ENCODE measurements at places on chromosomes 2 and 18.

DNA sequence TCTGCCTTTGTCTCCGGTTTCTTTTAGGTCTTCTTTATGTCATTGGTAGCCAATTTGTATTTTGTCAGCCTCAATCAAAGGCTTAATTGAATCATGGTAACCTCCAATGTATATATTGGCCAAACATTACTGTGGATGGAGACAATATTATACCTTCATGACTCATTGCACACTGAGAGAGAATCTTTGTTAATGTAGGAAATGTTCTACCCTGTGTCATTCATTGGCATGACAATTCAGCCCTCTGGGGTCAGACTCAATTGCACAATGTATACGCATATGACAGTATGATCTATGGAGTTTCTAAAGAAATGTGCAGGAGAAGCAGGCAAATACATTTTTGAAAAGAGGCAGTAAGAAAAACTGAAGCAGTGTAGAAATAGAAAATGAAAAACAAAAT lies 162.6 kb downstream of the PDE11A start:
- DNase-seq: no peak

GRCh38 chr2:159010963-159011362 lies 42.5 kb downstream of the TANC1 start:
- no peak for DNase-seq

DNA sequence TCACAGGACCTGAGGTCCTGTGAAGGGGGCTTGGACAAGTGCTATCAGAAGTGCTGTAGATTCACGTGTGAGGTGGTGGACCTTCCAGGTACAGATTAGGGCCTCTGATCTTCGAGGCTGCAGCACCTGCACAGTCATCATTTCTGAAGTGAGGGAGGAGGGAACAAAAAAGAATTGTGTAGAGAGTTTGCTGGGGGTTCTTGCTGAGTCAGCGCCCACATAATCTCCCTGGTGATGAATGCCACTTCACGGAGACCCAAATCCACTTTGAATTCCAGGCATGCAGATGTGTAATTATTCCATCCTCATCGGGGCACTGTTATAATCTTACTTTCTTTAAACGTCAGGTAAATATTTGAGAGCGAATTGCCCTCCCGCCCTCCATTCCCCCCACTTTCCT lies 128.5 kb upstream of the CAPN13 start:
- no peak for DNase-seq

DNA sequence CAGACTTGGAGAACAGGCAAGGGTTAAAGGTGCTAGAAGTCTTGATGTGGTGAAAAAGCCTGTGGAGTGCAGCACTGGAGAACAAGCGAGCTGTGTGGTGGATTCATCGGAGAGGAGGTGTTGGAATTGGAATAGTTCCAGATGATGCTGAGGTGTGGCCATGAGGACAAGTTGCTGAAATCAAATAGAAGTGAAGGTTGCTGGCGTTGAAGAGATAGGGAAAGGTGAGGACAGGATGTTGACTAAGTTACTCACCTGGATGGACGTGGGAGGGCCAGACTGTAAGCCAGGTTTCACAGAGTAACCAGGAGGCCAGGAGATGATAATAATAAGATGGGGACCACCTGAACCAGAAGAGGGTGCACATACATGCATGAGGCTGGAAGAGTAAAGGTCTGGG lies 173.4 kb downstream of the DIS3L2 start:
- DNase-seq: no peak

- DNase-seq: no peak
Observed at GRCh38 chr2:241461693-241462677, 46.4 kb downstream of the STK25 start.

DNA sequence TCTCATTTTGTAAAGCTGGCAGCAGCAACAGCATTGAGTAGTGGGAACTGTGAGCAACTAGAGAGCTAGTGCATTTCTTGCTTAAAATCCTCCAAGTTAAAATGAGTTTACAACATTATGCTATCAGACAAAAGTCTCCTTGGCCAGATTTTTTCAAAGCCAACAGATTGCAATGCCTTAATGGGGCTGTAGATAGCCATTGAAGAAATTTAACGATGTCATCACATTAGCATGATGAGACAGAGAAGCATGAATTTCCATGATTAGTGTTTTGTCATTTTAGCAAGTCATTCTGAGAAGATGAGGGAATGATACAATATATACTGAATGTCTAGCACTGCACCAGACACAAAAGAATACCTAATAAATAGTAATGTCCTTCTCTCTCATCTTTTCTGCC lies 307.5 kb upstream of the REG3G start:
- DNase-seq: no peak

GRCh38 chr2:238131761-238132462 lies 6.6 kb upstream of the KLHL30 start:
- no peak for DNase-seq

GRCh38 chr2:209387389-209387788 lies 36.5 kb upstream of the MAP2 start:
- DNase-seq: no peak

GRCh38 chr2:241730671-241731293 lies 3.6 kb upstream of the D2HGDH start:
- no peak for DNase-seq

- no peak for DNase-seq
Observed at GRCh38 chr2:96952016-96952750, 34.2 kb downstream of the FAM178B start.

- DNase-seq: no peak
Observed at GRCh38 chr2:85503168-85503850, 35.7 kb upstream of the MAT2A start.

DNA sequence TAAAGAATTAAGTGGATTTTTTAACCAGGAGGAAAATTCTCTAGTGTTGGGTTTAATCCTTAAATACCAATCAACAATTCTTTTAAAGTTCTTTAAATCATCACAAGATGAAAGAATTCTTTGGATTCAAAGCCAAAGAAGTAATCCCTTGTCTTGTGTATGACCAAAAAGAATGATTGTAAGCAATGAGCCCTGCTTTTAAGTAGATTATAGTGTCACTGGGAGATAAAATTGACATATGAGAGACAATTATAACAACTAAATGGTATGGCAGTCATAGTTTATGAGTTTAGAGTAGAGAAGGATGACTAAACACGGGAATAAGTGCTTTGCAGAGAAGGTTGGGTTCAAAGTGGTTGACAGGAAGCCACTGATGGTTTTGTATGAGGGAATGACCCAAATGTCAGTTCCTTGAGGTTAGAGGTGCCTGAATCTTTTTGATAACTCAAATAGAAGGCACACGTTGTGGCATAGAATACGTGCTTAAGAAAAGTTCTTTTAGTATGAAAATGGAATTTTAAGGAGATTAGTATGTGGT lies 199.6 kb upstream of the TCF4 start:
- no peak for DNase-seq

DNA sequence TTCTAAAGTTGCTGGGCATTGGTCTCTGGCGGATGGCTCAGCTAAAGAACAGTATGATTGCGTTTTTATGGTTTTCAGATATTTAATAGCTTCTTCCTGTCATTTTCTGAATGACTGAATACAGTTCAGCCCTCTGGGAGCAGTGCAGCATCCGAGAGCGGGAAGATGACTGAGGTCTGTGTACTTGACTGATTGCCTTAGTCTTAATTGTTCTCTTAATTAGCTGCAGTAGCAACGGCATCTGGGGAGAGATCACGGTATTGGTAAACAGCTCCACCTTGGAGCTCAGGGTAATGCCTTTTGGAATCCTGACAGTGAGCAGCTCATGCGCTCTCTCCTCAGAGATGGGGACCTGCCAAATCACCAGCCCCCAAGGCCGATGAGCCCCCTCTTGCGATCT lies 481.4 kb upstream of the SPRED2 start:
- DNase-seq: no peak

GRCh38 chr2:216648105-216648504 lies 14.9 kb downstream of the IGFBP2 start:
- no peak for DNase-seq

- DNase-seq: peak; percentile 77
Observed at GRCh38 chr2:208315081-208315788, 49.2 kb downstream of the PIKFYVE start.

DNA sequence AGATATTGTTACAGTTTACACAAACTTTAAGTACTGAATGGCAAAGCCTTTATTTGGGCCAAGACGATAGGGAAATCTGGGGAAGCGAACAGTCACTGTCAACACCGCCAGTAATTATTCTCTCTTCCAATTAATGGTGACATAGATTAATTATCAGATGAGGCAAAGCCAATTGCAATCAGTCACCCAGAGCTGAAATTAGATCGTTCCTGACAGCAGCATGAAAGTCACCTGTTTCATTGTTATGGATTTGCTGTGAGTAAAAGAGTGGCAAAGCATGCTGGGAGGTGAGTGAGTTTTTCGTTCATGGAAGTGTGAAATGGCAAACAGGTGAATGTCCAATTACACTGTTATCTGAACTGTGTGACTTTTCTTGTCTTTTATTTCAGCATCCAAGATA lies 164.8 kb upstream of the KLHL14 start:
- no peak for DNase-seq

DNA sequence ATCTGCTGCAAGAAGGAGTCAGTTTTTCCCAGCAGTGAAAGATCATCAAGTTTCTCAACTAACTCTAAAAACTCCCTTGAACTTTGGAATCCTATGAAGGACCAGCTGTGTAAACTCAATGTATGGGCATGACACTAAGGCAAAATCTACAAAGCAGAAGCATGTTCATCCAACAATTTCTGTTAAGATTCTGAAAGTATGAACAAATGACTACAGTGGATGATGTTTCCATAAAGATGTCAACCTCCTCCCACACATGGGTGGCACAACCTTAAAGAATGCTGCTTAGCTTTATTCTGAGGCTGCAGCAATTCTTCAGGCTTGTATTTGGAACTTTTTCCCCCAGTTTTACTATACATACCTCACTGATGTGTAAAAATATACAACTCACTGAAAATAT lies 47.2 kb downstream of the WDR33 start:
- DNase-seq: no peak

- DNase-seq: no peak
Observed at GRCh38 chr2:163373496-163373895, 362.3 kb downstream of the FIGN start.

DNA sequence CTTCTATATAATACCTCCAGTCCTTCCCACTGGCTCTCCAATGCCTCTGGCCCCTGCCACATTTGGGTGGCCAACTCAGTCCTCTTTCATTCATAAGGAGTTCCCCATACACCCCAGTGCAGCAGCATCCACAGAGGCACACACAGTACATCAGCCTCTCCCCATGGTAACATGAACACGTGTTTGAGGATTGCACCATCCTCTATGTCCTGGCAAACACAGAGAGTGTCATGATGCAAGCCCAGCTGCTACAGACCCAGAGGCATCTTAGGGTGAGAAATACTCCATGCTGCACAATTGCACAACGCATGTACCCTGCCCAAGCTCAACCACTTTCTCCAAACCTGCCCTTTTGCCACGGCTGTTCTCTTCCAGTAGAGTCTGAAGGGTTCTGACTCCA lies 11.5 kb downstream of the IGFBP5 start:
- DNase-seq: no peak

GRCh38 chr2:240963868-240964703 lies 34.3 kb upstream of the SNED1 start:
- DNase-seq: no peak

DNA sequence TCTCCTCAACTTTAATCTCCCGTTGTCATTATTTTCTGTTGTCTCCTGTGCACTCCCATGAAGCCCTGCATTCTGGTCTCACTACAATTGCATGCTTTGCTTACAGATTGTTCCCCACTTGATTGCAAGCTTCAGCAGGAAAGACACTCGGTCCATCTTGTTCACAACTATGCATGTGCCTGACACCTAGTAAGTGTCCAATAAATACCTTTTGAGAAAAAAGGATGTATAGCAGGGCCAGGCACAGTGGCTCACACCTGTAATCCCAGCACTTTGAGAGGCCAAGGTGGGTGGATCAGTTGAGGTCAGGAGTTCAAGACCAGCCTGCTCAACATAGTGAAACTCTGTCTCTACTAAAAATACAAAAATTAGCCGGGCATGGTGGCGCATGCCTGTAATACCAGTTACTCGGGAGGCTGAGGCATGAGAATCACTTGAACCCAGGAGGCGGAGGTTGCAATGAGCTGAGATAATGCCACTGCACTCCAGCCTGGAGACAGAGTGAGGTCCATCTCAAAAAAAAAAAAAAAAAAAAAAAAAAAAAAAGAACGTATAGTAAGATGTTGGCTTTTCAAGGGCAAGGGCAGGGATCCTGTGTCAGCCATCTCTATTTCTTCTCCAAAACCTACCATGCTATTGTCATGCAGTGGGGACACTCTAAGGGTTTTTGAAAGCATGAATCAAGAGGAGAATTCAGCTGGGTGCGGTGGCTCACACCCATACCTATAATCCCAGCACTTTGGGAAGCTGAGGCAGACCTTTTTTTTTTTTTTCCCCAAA lies 338.3 kb downstream of the MYCN start:
- DNase-seq: no peak

DNA sequence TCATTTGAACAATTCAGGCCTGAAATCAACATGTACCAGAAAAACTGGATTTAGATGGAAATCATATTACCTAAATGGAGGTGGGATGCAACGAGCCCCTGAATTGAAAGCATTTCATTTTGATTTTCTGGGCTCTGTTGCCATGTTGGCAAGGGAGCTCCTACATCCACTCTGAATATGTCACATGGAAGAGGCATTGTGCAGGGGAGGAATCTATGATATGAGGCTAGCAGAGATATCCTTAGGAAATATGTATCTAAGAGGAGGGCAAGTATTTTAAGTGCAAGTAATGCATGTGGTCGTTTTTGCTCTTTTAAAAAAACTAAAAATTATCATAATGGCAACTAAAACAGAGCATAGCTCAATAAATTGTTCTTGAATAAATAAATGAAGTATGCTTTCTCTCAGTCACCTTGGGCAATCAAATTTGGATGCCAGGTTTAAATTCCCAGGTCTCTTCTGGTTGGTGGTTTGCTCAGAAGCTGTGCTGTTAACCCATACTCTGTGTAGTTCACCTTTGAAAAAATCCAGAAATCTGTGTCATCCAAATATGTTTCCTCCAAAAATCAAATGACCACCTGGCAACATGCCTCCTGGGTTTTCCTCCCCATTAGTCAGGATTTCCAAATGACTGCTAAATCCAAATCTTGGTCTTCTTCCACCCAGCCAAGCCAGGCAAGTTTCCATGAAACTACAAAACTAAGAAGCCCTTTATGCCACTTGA lies 6.5 kb upstream of the LGALSL start:
- DNase-seq: no peak

GRCh38 chr2:68796295-68796905 lies 61.8 kb downstream of the ARHGAP25 start:
- DNase-seq: no peak
